ENCODE measurements at places on chromosomes 12 and 14.

- no peak for DNase-seq
These were observed at the start of gene GALNT8 for GRCh38 chr12:4719821-4720636. Gene GALNT8, plus strand, starts transcription at chr12:4720400. Its CDS starts 278 bp downstream, at chr12:4720678.

GRCh38 chr12:109731231-109731731 is 17.7 kb downstream of the FAM222A start:
- DNase-seq, result no peak

- DNase-seq, result no peak
These were observed 648 bp downstream of the CHD4 start for GRCh38 chr12:6606331-6607131.

DNA sequence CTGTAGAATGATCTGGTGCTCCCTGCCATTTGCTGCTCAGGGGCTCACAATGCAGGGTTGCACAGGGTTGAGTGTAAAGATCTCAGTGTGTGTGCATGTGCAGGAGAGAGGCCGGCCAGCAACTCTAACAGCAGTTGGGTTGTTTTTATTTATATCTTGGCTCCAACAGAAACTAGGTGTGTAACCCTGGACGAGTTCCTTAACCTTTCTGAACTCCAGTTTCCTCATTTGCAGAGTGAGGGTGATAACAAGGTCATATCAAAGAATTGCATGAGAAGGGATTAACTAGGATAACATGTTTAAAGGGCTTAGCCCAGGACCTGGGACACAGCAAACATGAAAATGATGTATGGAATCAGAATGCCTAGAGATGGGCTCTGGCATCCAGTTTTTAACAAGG is 14.8 kb upstream of the JDP2 start:
- DNase-seq, result no peak

GRCh38 chr14:70642303-70643235 is 853 bp downstream of the TTC9 start:
- no peak for DNase-seq

- DNase-seq, result no peak
These were observed 46.5 kb downstream of the TEAD4 start for GRCh38 chr12:3005736-3006135.

DNA sequence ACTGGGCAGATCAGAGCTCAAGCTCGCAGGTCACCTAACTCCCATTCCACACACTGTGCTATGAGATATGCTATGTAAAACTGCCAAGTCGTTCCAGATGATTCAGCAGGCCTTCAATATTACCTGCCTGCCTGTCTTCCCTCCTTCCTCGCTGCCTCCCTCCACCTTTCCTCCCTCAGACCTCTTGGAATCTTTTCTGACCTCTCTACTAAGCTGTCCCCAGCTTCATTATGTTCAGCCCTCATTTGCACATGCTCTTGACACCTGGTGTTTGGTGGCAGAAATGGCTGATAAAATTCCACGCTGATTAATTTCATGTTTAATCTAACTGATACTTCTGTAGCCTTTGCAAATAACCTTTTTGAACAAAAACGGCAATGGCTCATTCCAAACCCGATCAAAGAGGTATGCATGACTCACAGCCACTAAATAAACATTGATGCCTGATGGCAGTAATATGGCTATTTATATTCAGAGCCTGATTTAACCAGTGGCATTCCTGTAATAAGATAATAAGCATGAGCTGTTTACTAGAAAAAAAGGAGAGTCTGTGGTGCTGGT is 130.8 kb upstream of the EGLN3 start:
- DNase-seq, result no peak

DNA sequence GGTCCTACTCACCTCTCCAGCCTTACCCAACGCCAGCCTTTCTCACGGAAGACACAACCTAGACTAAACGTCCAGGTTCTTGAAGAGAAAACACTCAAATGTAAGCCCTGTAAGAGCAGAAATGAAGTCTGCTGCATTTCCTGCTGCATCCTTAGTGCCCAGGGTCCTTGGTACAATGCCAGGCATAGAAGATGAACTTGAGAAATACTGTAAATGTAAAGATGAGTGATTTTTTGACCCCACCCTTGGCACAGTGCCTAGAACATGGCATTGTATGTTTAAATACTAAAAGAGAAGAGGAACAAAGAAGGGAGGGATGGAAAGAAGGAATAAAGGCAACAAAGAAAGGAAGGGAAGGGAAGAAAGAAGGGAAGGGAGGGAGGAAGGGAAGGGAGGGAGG is 514.6 kb downstream of the MED13L start:
- no peak for DNase-seq

- peak; percentile 16 for DNase-seq
These were observed 125.7 kb downstream of the TSPAN9 start for GRCh38 chr12:3202734-3203446.

- no peak for DNase-seq
These were observed 14.3 kb downstream of the COCH start for GRCh38 chr14:30888480-30889243.

DNA sequence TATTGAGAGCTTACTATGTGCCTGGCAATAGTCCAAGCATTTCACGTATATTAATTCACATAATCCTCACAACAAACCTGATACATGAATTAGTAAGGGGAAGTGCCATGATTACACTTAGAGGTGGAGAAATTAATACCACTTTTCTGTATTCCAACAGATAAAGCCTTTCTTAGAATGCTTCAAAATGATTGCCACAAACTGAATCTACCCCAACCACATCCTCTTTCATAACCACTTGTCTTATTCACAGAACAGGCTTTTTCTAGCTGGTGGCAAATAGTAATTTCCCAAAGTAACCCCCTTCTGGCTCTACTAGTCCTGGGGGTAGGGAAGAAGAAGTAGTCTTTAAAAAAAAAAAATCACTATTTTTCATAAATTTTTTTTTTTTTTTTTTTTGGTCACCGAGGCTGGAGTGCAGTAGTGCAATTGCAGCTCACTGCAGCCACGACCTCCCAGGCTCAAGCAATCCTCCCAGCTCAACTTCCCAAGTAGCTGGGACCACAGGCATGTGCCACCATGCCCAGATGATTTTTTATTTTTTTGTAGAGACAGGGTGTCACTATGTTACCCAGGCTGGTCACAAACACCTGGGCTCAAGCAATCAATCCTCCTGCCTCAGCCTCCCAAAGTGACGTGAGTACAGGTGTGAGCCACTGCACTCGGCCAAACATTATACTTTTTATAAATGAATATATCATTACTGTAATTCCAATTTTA is 59.0 kb upstream of the ARID2 start:
- no peak for DNase-seq
